ENCODE measurements at places on chromosomes 2 and 18.

GRCh38 chr18:47389210-47389609 lies 137.8 kb upstream of the SKOR2 start:
- DNase-seq: no peak

- DNase-seq: no peak
Observed at GRCh38 chr18:13463526-13464210, 245.1 kb downstream of the LDLRAD4 start.

- no peak for DNase-seq
Observed at GRCh38 chr2:218746960-218747359, 35.0 kb upstream of the CYP27A1 start.

GRCh38 chr2:54962935-54963440 lies 87.3 kb downstream of the RTN4 start:
- no peak for DNase-seq

- no peak for DNase-seq
Observed at GRCh38 chr2:23711979-23712755, 214.8 kb downstream of the ATAD2B start.

- DNase-seq: no peak
Observed at GRCh38 chr2:230749111-230749510, 36.5 kb downstream of the CAB39 start.

DNA sequence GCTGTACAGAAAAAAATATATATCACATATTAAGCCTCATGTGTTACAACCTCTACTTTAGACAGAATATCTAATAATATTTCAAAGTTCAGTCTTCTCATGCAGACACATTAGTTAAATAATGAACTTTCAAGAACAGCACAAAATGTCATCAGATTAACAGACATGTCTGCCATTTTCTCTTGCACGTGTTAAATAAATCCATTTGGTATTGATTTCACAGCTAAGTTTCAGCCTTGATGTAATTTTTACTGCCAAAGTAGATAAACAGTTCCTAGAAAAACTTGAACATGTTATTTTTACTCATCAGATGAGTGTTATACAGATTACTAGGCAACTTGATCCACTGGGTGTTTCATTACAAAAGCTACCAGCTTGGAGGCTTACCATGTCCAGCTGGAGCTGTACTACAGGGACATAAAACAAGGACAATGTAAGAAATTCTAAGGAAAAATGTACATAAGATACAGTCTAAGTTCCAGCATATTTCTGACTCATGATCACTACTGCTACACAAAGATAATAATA lies 290.7 kb upstream of the DDX18 start:
- DNase-seq: no peak

DNA sequence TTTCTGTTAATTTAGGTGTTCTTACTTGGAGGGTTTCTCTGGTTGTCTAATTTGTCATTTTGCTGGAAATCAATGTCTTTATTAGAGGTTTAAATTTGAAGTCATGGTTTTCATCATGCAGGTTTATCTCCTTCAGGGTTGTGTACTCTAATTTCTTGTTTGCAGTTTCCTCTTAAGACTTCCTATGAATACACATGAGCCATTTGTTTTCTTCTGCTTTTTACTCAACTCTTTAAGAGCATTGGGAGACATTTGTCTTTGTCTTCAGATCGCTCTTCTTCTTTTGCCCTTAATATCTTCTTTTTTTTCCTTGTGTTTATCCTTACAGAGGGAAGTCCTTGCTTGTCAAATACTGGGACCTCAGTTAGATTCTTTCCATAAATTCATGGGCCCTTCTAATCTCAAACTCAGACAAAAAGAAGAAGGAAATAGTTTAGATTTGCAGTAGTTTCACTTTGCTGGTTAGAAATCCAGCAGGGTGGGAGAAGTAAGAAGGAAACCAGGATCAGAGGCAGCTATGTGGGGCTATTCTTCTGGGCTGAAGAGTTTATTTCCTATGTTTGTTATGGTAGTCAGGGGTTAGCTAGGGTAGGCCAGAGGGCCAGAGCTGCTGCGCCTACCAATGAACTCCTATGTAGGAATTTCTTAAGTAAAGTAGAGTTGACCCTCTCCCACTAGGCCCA lies 176.6 kb downstream of the DYSF start:
- DNase-seq: no peak

- no peak for DNase-seq
Observed at GRCh38 chr2:121197369-121198091, 87.5 kb downstream of the TFCP2L1 start.

GRCh38 chr2:189709501-189710221 lies 35.2 kb downstream of the ANKAR start:
- DNase-seq: no peak

GRCh38 chr2:173049831-173050230 lies 25.8 kb upstream of the MAP3K20 start:
- no peak for DNase-seq

GRCh38 chr2:213751446-213751845 lies 467.2 kb downstream of the SPAG16 start:
- DNase-seq: no peak

- no peak for DNase-seq
Observed at GRCh38 chr2:151260573-151261230, 961 bp downstream of the RBM43 start.

GRCh38 chr18:73636355-73636754 lies 511.3 kb downstream of the FBXO15 start:
- DNase-seq: no peak

DNA sequence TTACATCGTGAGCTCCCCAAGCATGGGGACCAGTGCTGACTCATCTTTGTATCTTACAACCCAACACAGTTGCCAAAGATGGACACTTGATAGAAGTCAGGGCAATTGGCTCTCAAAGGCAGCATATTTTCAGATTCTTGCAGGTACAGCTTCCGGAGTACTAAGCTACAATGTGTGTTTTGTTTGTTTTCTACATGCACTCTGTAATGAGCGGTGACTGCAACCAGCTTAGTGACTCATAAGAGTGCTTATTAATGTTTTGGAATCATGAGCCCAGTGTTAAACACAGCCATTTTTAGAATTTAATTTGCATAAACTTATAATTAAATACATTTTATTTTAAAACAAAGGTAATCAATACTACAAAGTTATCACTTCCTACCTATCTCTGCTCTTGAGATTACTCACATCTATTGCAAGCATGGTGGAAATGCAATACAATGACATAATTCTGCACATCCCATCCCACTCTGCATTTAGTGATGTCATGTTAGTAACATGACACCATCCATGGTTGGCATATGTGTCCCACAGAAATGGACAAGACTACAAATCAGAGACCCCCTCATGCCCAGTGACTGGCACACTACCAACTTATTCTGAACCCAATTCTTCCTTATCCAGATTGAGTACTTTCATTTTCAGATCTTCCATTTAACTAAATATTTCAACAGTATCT lies 399.8 kb upstream of the ST6GAL2 start:
- DNase-seq: no peak

DNA sequence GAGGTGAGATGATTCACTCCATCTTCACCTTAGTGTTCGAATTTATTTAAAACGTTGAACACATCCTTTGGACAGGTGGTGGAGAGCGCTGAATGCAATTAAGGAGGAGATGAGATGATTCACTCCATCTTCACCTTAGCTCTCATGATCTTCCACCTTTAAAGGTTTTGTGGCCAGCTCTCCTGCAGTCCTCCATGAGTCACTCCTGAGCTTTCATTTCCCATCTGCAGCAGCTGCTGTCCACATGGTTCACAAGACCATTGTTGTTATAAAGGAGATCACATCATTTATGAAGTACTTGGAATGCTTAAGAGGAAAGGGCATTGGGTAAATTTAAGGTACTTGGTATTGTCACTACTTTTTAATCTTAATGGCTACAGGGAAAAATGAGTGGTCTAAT lies 298.5 kb downstream of the PAX3 start:
- no peak for DNase-seq

DNA sequence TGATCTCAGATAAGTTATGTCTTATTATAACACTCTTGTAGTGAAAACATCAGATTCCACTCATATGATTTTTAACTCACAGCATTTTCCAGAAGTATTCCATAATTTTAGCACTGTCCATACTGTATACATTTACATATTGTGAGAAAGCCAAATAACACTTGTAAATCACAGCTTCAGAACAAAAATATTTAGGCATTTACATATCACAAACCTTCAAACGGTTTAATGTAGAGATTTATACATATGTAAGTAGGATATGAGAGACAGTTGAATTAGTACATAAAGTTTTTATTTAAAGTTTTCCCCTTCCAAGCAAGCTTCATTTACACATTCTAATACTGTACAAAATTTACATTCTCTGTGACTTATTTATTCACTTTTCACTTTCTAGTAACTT lies 100.4 kb downstream of the KLHL14 start:
- DNase-seq: no peak

DNA sequence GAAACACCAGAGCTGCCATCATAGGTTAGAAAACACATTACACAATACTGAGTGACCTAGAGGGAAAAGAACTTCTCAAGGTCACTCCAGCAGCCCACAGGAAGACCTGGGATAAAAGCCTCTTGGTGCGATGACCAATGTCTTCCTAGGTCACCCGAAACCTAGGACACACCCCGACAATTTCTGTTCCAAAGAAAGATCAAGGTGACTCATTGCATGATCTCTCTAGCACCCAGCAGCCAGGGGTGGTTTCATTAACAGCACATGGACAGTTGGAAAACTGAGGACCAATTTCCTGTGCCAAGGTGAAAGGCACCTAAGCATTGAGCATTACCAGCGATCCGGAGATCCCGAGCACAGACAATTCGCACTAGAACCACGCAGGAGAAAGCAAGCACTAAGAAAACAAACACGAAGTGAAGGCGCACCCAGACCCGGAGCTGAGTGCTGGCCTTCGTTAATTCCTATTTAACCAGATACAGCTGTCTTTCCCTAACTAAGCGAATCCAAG lies 1.5 kb downstream of the CACNB4 start:
- DNase-seq: no peak

GRCh38 chr2:137924019-137924418 lies 40.3 kb upstream of the HNMT start:
- DNase-seq: no peak

DNA sequence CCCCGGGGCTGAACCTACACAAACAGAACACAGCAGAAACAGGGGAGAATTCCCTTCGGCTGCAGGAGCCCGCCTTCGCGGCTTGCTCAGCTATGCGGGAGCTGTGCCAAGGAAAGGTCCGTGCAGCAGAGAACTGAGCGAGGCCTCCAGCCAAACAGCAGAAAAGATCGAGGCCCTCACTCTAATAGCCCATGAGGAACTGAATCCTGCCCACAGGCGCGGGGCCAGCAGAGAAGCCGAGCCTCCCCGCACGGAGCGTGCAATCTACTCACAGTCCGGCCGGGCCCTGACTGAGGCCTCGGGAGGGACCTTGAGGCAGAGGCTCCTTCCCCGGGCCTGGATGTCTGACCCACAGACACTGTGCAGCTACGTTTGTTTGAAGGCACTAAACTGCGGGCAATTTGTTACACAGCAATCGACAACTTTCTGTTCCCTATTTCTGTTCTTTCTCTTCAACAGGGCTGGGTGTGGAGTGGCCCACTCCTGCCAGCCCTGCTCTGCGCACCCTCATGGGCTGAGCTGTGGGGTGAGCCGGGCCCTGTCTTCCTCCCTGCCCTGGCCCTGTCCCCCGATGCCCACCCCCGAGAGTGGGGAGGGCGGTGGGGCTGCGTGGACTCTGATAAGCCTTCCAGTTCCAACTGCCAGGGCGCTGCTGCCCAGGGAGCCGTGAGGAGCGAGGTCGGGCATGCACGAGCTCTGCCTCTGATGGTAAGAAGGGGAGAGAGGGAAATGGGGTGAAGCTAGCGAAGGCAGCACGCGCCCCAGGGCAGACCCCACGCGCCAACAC lies 13.7 kb downstream of the HES6 start:
- DNase-seq: no peak

DNA sequence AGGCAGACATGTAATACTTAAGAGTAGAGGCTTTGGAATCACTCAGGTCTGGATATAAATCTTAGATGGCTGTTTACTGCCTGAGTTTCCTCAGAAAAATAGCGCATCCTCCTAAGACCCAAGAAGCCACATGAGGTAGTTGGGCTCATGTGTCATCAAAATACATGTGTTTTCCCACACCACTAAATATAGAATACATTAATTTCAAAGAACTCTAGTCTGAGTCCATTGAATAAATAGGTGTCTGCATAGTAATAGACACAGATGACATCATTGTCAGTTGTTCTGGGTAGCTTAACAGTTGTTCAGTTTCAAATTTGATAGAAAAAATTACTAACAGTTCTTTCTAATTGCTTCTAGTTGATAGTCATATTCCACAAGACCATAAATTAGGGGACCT lies 9.6 kb downstream of the PPP1R1C start:
- no peak for DNase-seq

GRCh38 chr2:3536682-3537632 lies 17.6 kb upstream of the ADI1 start:
- no peak for DNase-seq

DNA sequence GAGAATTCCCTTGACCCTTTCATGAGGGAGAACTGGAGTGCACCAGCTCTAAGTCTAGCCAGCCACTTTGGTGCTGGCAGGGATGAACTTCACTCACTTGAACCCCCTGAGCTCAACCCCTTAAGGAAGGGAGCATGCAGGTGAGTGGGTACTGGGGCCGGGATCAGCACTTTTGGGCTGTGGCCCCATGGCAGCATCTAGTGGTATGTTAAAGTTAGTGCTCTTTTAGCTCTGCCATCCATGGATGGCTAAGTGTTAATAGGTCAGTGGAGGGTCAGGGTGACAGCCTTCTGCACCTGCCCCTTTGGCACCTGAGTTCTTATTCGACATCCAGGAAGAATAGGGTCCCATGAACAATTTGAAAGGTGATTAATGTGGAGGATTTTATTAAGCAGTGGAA lies 689.0 kb upstream of the FSHR start:
- DNase-seq: no peak

DNA sequence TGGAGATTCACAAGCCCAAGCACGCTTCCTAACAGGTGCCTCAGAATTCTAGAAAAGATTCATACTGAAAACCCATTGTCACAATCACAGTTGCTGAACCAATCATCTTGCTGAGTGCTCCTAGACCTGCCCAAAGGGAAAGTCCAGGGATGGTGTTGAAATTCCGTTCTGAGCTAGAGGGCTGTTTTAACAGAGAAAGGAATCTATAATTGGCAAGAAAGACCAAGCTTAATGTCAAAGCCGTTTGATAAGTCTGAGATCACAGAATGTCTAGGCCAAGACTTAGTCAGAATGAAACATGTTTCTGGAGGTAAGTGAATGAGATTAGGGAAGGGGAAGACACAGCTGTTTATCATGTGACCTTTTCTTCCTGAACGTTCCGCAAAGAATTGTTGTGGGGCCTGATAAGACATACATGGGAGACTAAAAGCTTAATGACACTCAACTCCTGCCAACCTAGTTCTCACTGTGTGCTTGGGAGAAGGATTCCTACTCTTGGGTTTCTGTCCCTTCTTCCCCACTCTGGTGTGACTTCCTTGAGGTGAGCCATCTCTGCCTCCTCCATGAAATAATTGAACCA lies 27.5 kb downstream of the PMAIP1 start:
- no peak for DNase-seq
